Left ventricle myocardium superior (tissue), 1 donor: ENCODE measurements at places on chromosomes 3 and 15. TPM values are rescaled to one million over a fixed set of nuclear protein-coding genes. Genes with fewer than 3 reads are reported as not detected.
A peak's percentile ranks its signal among the peaks of the same experiment; 100 is the strongest.

DNA sequence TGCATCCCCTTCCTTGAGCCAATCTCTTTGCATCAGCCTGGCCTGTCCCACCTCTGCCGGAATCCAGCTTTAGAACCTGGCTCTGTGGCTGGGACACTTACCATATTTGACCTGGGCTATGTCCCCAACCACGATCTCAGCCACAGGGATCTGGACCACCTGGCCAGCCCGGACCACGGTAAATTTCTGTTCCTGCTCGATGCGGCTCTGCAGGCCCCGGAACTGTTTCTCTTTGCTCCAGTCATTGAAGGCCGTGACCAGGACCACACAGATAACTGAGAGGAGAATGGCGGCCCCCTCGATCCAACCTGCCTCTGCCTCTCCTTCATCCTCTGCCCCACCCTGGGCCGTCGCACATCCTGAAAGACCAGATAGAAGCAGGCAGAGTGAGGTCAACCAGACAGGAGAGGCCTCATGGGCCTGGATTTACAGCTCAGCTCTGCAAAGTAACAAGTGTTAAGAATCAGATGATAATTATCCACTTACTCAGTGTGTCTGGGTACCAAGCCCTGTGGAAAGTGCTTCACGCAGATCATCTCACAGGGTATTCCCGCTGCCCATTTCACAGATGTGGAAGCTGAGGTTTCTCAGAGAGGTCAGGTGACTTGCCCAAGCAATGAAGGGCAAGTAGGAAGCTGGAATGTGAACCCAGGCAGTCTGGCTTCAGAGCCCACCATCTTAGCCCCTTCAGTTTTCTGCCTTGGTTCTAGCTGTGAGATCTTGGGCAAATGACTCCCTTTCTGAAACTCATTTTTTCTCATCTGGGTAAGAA lies 81.3 kb upstream of the SEC13 start:
- no peak for DNase-seq

DNA sequence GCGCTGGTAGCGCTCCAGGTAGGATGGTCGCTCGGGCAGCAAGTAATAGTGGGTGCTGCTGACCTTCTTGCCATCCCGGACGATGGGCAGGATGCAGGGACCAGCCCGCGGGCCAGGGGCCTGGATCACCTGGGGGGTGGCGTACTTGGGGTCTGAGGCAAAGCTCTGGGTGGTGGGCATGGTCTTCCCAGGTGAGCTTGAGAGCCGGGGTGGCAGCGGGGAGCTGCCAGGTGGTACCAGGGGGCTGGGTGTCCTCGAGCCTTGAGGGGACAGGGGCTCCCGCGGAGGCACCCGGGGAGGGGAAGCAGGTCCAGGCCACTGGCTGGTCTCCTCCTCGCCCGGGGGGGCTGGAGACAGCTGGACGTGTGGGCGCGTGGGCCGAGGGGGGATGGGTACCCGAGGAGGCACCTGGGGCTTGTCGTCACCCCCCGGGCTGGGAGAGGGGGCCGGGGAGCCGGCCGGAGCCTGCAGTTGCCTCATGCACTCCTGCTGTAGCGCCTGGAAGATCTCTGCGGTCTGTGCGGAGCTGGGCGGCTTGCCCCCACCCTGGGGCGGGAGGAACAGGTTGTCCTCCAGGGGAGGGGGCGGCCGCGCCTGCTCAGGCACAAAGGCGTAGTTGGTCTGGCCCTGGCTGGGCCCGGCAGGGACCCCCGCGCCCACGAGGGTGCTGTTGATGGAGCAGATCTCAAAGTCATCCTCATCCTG lies 40.6 kb downstream of the TNK2 start:
- peak; percentile 23 for DNase-seq

GOLGA6L9 gene
- total RNA-seq = 1.4 TPM

ZNF501 gene
- 3.5 TPM for total RNA-seq

DNA sequence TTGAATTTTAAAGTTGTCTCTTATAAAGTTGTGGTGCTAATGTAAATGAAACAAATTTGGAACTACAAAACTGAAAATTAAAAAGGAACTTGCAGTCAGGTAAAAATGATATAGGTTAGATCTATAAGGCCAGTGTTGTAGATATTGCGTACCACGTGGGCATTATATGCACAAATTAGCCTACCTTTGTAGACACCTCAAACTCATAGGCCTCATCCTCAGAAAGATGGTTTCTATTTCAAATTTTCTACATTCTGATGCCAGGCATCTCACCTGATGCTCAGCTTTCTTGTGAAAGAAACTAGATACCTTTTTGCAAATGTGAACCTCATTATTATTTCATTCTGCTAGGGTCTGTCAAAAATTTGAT lies 25.6 kb downstream of the TMEM207 start:
- no peak for DNase-seq

STX19 gene
- total RNA-seq = not detected

DNA sequence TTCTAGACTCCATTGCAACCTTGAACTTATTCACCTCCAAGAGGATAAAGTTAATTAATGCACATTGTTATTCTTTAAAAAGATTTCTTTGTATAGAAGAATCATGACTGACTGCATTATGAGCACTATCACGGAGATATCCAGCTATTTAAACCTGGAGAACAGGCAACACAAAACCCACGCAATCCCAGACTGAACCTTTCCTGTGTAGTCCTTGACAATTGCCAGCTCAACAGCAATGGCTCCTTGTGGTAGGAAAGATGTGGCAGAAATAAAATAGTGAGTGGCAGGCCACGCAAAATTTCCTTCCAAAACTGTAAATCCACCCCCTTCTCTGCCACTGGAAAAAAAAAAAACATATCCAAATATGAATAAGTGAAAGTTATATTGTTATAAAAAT lies 573.7 kb downstream of the EPHB1 start:
- DNase-seq = no peak

DNA sequence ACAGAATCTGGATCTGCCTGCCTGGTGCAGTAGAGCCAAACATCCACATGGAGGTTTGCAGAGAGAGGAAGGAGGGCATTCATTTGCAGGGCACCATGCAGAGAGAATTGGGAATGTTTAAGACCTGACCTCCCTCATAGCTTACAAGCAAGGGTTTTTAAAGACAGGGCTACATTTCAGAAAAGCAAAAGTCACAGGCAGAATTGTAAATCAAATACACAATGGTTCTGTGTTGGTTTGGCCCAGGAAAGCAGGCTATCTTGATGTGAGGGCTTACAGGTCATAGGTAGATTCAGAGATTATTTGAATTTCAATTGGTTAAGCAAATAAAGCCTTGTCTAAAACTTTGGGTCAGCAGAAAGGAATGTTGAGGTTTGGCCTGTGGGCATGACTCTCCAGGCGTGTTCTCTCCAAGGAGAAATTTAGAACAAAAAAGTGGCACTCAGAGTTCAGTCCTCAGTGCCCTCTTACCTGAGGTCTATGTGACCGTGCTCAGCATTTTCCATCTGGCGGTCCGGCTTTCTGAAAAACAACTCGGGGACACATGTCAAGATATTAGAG lies 91.5 kb downstream of the CD47 start:
- no peak for DNase-seq

DNA sequence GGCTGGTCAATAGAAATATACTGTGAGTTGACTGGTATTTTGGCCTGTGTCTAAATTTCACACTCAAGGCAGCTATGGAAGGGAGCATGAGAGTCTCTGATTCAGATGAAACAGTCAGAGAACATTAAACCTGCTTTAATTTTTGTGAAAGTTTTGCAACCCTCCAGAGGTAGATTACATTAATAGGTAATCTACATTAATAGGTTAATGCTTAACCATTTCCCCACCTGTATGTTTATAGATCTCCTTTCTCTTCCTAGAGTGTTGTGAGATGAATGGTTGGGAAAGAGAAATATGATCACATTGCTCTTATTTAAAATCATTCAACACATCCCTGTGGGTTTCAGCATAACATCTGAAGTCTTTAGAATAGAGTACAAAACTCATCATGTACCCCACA lies 586.9 kb upstream of the DPPA4 start:
- no peak for DNase-seq

DNA sequence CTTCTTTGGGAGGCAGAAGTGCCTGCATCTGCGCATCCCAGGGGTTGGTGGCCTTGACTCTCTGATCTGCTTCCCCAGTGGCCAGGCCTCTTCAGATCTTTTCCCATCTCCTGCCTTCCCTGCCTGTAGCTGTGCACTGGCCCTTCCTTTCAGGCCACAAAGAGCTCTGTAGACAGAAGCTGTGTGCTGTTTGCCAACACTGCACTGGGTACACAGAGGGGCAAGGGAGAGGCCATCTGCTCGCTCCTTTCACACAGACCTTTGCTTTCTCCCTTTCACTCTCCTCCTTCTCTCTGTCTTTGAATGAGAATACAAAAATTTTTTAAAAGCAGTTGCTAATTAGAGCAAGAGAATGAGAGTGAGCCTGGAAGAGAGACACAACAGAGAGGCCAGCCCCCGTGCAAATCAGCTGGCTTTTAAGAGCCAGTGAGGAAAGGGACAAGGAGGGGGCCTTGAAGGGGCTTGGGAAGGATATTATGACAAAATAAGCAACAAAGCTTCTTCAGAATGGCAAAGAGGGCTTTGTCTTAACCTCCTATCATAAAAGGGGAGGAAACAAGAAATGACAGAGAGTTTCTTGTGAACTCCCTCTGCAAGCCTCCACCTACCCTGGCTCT lies 170.9 kb downstream of the EPHB1 start:
- no peak for DNase-seq

GRCh38 chr3:185582236-185582635 lies 3.9 kb upstream of the SENP2 start:
- no peak for DNase-seq

EPHB1 gene
- 1.8 TPM for total RNA-seq

DNA sequence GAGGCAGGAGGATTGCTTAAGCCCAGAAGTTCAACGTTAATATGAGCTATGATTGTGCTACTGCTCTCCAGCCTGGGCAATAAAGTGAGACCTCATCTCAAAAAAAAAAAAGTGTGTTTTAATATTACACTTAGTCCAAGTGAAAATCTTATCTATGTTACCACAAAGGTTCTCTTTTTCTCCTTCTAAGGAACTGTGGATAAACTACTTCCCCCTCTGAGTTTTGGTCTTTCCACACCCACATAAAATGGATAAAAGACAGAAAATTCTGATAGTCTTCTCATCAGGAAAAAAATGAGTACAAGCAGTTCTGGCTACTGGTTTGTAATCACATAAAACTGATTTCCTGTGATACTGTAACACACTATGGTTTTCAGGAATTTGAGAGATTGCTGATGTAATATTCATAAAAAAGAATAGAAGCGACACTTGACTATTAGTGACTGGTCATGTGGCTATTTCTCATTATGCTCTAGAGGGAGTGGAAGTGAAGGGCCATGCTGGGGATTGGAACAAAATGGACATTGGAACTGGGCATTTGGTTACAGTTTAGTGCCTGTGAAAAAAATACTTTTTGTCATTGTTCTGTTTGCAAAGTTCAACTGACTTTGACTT lies 68.2 kb downstream of the RYR3 start:
- no peak for DNase-seq

DNA sequence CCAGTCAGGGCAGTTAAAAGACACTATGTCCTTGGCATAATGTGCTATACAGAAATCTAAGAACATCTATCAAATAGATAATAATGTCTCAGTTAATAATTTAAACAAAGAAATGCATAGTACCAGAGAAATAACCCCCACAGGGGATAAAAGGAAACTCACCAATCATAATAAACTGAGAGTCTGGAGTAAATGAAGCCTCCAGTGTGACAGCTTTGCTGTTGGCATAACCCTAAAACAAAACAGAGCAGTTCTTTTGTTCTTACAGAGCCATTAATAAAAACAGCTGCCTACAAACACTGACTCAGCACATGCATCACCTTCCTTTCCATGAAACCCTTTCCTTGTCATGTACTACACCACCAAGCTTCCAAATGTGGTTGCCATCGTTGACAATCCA lies 13.5 kb downstream of the PPM1M start:
- no peak for DNase-seq

CHSY1 gene
- total RNA-seq = 11.7 TPM

TRIM42 gene
- not detected for total RNA-seq

- DNase-seq = peak; percentile 59
Measured at GRCh38 chr3:4825436-4826236, 153.6 kb upstream of the BHLHE40 start.

DNA sequence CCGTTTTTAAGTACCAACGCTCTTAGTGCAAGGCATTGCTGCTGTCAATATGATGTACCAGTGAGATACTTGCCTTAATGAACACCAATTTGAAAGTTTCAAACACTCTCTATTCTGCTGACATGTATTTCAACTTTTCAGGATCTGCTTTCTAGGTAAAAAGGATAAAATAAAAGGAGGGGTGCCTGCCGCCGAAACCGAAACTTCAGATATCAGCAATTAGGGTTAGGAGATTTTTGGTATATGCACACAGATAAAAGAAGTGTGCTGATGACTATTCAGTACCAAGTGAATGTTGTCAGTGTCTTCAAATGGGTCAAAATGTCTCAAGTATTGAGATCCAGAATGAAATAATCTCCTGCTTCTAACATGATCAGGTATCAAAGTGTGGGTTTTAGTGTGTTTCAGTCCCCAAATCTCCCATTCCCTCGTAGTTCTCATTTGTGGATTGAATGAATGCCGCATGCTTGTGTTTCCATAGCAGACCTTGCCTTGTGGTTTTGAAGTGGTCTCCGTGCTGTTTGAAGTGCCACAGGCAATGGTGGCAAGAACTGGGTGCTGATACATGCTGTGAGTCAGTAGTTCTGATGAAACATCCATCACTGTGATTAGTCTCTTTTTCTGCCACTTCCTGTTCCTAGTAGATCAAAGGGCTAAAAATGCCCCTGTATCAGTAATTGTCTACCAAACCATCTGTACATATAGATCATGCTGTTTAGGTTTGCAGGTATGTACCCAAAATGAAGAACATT lies 22.5 kb downstream of the CHST14 start:
- no peak for DNase-seq

TM6SF1 gene
- total RNA-seq = 6.5 TPM

DNA sequence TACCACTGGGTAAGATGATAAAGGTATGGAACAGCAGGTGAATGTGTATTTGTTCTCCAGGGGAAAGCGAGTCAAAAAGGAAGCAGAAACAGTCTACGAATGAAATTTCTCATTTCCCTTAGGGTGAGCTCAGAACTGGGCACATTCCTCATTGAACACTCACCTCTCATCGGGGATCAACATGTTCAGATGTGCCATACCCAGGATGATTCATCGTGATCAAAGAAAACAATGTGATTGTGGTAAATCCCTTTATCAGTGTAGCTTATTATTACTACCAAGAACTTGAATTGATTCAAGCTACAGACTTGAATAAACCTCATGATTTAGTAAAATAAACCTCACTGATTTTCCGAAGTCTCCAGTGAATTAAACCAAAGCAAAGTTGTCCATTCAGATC lies 72.1 kb downstream of the GJD2 start:
- DNase-seq = no peak

SLC24A5 gene
- total RNA-seq = not detected

DNA sequence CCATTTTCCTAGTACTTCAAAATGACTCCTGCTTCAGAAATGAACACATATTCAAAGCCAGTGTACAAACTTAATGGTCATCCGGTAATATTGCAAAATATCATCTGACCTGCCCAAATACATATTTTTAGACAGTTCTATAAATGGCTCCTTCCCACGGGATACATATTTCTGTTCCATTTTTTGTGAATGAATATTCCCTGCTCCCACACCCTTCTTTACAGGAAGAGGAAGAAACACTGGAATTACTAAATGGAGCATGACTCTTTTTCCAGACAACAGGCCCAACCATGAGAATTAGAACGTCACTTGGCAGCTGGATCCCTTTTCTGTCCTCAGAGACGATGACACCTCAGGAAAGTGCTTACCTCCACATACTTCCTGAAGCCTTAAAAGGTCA lies 38.0 kb upstream of the CBLB start:
- no peak for DNase-seq

- no peak for DNase-seq
Measured at GRCh38 chr3:39210078-39210477, 17.7 kb upstream of the XIRP1 start.

GRCh38 chr15:87614704-87615103 lies 641.8 kb downstream of the NTRK3 start:
- no peak for DNase-seq
